ENCODE measurements at places on chromosomes 11 and 22.

DNA sequence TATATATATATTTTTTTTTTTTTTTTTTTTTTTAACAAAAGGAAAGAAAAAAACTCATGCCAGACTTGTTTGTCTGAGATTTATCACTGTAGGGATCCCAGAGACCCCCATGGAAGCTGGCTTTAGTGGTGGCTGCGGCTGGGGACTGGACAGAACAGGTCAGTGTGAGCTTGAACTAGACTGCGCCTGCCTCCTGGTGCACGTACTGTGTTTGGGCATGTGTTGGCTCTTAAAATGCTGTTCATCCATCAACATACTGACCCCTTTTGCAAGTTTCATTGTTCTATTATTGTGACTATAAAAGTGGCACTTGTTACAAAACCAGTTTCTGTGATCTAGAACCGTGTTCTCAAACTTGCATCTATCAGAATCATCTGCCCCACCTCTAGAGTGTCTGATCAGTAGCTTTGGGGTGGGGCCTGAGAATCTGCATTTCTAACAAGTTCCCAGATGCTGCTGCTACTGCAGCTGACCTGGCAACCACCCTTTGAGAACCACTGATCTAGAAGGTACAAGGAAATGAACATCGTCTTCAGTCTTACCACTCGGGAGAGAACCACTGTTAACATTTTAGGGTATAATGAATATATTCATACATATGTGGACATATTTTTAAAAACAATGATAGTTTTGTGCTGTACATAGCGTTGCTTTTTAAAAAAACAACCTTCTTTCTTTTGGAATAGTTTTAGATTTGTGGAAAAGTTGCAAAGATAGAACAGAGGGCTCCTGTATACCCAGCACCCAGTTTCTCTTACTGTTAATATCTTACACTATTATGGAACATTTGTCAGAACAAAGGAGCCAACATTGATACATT is 54.0 kb downstream of the ZNRF3 start:
- no peak for DNase-seq

GRCh38 chr22:20651286-20651685 is 122.6 kb upstream of the SERPIND1 start:
- DNase-seq: no peak

DNA sequence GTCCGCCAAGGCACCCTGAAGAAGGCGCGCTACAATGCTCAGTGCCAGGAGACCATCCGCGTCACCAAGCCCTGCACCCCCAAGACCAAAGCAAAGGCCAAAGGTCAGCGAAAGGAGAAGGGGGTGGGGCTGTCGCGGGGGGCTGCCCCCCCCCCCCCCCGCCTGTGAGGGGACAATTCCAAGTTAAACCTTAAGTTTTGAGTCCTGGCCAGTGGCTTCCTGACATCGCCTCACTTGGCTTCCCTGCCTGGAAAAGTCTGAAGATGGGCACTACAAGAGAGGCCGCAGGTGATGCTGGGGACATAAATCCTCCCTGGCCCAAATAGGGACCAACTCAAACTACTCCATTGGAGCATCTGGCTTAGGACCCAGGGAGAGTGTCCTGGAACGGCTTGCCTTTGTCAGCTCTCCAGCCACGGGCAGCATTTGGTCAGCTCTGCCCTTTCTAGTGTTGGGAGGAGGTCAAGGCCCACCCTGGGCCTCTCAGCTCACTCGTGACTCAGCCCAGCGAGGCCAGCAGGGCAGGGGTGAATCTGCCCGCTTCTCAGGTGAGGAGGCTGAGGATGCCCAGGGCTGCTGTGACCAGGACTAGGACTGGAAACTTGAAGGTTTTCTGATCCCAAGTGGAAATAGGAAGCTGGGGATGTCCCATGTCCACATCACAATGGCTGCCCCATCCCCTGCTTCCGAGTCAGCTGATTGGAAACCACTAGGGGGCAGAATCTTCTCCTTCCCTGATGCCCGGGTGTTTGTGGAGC is 1.4 kb downstream of the MDK start:
- DNase-seq: peak; percentile 48

- DNase-seq: peak; percentile 33
Measured at GRCh38 chr11:32829157-32829679, 509 bp upstream of the PRRG4 start.

DNA sequence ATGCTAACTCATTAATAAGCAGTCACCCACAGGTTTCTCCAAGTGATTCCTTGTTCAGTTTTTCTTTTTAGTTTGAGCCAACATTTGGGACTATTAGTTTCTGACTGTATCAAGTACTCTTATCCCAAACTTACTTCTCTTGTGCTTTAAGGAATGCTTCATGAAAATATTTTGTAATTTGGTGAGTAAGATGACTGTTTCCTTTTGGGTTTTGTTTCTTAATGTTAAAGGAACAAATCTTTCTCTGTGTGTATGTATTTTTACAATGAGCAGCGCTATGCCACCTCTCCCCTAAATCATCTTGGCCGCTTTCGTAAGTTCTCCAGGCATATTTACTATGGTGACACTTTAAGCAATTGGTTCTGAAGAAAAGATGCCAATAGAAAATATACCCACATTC is 72.4 kb downstream of the LDLRAD3 start:
- DNase-seq: peak; percentile 47
